Activated CD4-positive, alpha-beta T cell treated with anti-CD3 and anti-CD28 coated beads for 36 hours (primary cell): ENCODE measurements at places on chromosomes 12 and 14. TPM values are rescaled to one million over a fixed set of nuclear protein-coding genes. Genes with fewer than 3 reads are reported as not detected.

GRCh38 chr12:92803903-92804302 lies 101.1 kb downstream of the PLEKHG7 start:
- DNase-seq: no peak

GRCh38 chr12:11984417-11984816 lies 86.3 kb upstream of the BCL2L14 start:
- no peak for DNase-seq

PSMC6 gene
- total RNA-seq: 87.0 TPM

- no peak for DNase-seq
These were observed 4.9 kb downstream of the ERGIC2 start for GRCh38 chr12:29376118-29376517.

ERBB3 gene
- 0.32 TPM for total RNA-seq

GRCh38 chr14:37197421-37198272 lies at the start of gene MIPOL1:
Gene MIPOL1 (plus strand): TSS chr14:37197937. CDS start chr14:37247889, 49,952 bp downstream.
- peak; percentile 43 for DNase-seq

GRCh38 chr12:14995583-14996425 lies 23.0 kb downstream of the PDE6H start:
- no peak for DNase-seq

- peak; percentile 57 for DNase-seq
These were observed 95.3 kb downstream of the FGD4 start for GRCh38 chr12:32494656-32495055.

- DNase-seq: peak; percentile 24
These were observed 618 bp upstream of the PGAM5 start for GRCh38 chr12:132710043-132710404.

DNA sequence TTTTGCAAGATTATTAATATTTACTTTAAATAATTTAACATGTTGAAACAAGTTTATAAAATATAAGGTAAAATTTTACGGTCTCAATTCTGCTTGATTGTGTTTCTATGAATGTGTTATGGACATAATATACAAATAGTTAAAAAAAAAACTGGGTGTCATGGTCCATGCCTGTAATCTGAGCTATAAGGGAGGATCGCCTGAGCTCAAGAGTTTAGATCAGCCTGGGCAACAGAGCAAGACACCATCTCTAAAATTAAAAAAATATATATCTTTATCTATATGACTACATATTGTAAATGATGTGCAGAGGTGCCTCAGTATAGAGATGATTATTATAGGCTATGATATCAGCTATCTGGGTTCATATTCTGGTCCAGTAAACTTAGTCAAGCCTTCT lies 9.9 kb downstream of the PAPOLA start:
- DNase-seq: no peak

DNA sequence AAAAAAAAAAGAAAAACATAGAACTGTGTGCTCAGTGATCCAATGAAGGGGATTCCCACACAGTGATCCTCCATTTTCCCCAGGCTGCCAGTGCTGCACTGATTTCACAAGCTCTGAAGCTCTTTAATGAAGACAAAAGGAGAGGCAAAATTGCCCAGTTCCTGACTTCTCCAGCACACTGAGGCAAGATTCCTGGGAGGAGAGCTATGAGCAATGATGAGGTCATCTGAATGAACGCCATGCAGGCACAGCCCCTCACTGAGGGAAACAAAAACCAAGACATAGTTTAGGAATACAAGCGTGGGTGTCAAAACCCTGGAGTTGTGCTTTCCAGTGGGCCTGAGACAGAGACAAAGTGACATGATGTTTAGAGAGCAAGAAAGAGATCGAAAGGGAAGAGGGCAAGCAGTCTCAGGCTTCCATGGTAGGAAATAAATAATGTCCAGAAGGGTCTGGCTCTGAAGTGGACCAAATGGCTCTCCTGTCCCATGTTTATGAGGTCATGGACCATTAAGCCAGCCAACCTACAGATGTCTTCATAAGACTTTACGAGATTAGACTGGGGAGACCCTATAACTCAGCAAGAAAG lies 40.9 kb upstream of the SMUG1 start:
- no peak for DNase-seq

DNA sequence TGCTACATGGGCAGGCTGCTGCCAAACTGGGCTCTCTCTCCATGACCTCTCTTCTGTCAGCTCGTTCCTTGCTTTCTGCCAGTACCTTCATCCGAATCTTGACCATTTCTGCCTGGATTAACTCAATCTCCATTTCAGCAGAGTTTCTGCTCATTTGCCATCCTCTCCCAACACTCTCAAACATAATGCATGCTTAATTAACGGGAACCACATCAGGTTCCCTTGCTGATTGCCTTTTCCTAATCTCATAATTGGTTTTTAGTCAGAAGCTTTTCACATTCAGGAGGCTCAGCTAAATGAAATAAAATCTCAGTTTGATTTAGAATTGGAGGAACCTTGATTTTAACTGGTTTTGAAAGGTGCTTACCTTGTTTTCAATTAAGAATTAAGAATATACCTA lies 127.3 kb downstream of the SLC5A8 start:
- no peak for DNase-seq
